ENCODE measurements at places on chromosomes 6 and 20.

DNA sequence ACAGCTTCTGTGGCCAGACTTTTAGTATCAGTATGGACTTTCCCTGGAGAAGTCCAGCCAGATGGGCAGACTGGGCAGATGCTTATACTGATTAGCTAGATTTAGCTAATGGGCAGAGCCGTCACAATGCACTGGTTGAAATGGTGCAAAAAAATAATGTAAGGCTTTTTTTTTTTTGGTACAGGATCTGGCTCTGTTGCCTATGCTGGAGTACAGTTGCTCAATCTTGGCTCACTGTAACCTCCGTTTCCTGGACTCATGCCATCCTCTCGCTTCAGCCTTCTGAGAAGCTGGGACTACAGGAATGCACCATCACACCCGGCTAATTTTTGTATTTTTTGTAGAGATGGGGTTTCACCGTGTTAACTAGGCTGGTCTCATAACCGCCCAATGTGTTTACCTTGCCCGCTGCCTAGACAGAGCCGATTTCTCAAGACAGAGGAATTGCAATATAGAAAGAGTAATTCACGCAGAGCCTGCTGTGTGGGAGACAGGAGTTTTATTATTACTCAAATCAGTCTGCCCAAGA, 16.4 kb upstream of the KIFC1 start:
- peak; percentile 83 for DNase-seq

- DNase-seq: peak; percentile 75
These were observed 97.6 kb downstream of the MRPL14 start for GRCh38 chr6:44029444-44030185.

- DNase-seq: no peak
These were observed 129.8 kb downstream of the CD164 start for GRCh38 chr6:109252261-109253041.

GRCh38 chr6:117157448-117157847, 107.9 kb upstream of the VGLL2 start:
- no peak for DNase-seq

- DNase-seq: no peak
These were observed 54.4 kb downstream of the ADNP start for GRCh38 chr20:50876816-50877215.

DNA sequence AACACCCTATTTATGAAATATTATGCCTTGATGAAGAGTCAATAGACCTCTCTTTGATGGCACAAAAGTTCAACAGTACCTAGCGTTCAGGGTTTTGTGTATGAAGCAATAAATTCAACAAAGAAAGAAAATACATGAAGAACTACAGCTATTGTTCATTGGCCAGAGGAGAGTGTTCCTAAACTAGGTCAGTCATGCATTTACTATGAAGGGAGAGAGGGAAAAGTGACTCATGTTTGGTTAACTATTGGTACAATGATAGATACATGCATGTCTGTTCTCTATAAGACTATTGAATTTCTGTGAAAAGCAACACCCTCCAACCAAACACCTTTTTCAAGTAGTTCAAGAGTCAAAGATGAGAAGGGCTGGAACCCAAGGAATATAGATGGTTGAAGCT, 50.7 kb downstream of the CLIC5 start:
- peak; percentile 29 for DNase-seq

DNA sequence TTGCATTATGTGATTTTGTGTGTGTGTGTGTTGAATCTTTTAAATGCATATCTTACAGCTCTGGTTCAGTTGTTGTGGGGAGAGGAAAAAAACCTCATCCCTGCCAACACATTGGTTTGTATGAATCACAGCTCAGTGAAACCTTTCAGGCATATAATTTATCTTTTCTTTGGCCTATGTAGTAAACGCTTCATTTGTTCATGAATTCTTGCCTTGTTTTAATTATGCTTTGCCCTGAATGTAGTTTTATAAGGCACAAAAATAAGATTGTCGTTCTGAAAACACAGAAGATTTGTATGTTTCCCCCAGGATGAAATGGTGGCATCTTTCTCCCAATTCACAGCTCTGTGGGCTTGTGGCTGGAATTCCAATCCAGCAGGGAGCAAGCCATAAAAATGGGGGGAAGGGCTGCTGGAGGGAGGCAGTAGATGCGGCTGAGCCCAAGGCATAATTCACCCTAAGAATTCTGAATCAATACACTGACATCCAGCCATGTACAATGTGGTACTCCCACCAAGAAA, 45.1 kb downstream of the BCAS1 start:
- peak; percentile 76 for DNase-seq

DNA sequence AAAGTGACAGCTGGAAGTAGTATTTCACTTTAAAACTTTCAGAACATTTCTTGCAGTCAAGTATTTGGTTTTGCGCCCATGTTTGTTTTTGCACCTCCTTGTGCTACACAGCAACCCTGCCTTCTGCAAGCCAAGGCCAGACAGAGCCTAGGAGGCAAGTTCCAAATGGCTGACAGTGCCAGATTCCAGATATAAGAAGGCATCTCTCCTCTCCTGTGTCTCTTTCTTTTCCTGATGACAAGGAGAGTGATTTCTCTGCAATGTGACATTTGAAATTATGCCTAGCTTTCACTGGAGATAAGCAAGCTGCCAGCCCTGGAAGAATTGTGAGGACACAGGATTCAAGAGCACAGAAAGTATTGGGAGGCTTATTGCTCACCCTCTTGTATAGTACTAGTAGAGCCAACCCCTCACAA, 149.1 kb upstream of the TENT5A start:
- no peak for DNase-seq

DNA sequence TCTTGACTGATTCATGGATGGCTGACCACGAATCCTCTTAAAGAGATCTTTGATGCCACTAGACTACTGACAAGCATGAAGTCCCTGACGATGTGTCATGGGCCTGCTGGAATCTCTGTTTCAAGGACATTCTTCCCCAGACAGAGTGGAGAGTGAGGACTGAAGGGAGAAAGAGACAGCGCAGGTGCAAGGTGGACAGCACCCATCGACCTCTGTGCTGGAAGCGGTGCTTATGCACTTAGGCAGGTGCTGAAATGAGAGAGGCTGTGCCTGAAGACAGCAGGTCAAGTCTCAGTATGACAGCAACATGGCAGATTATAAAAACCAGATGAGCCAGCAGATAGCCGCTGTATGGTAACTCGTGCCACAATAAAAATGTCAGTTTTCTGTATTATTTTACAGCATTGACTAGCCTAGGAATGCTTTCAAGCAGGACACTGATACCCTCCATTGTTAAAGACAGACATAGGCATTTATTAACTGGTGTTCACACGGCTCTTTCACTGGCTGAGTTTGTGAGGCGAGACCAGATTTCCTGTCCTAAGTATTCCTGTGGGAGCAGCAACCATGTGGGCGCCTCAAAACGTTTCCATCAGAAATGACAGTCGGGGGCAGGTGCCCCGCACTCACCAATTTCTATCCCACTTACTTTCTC, 47.5 kb downstream of the FOXC1 start:
- no peak for DNase-seq

GRCh38 chr6:7629321-7629720, 39.3 kb downstream of the SNRNP48 start:
- no peak for DNase-seq

- no peak for DNase-seq
These were observed 36.0 kb downstream of the KIAA1755 start for GRCh38 chr20:38224531-38224930.

DNA sequence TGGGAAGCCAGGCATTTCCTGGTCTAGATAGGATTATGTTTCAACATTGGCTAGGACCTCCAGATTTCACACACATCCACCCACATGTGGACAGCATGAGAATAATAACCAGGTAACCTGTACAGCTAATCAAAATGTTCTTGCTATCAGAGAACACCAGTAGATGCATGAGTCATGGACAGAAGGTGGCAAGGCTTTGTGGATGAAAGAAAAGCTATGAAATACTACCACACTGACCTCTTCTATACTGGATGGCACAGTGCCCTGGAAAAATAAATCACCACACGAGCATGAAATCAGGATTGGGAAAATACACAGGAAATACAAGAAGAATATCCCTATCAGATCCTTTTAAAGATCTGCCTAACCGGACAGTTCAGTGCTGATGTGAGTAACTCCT, 113.0 kb downstream of the GMDS start:
- DNase-seq: no peak

DNA sequence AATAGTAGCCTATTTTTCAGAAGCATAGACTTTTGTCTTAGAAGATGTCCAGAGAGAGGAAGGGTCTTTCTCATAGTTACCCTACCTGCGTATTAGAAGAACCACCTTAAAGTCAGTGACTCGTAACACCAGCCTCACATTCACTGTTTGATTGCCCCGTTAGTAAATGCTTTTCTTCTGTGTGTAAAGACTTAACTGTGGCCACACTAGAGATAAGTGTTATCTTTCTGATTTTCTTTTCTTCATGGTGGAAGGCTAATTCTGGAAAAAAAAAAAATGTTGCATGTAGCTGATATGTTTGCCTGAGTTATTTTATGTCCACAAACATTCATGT, 83.9 kb downstream of the SAMD3 start:
- no peak for DNase-seq

- DNase-seq: peak; percentile 23
These were observed 127.4 kb downstream of the ADGRG6 start for GRCh38 chr6:142429195-142429594.

DNA sequence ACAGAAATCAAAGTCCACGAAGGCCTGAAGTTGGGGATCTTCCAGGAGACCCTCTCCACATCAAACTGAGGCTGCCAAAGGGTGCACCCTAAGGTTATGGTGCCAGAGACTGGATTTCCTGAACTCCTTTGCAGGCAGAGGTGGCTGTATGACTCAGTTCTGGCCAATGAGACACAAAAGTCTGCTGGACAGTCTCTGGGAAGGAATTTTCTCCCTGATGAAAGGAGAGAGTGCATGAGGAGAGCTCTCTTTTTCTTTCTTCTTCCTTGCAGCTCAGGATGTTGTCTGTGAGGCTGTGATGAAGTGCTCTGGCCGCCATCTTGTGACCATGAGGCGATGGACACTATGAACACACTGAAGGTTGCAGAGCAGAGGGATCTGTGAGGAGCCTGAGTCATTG, 85.2 kb downstream of the MDGA1 start:
- DNase-seq: no peak

GRCh38 chr6:117911660-117912059, 4.6 kb downstream of the SLC35F1 start:
- no peak for DNase-seq

DNA sequence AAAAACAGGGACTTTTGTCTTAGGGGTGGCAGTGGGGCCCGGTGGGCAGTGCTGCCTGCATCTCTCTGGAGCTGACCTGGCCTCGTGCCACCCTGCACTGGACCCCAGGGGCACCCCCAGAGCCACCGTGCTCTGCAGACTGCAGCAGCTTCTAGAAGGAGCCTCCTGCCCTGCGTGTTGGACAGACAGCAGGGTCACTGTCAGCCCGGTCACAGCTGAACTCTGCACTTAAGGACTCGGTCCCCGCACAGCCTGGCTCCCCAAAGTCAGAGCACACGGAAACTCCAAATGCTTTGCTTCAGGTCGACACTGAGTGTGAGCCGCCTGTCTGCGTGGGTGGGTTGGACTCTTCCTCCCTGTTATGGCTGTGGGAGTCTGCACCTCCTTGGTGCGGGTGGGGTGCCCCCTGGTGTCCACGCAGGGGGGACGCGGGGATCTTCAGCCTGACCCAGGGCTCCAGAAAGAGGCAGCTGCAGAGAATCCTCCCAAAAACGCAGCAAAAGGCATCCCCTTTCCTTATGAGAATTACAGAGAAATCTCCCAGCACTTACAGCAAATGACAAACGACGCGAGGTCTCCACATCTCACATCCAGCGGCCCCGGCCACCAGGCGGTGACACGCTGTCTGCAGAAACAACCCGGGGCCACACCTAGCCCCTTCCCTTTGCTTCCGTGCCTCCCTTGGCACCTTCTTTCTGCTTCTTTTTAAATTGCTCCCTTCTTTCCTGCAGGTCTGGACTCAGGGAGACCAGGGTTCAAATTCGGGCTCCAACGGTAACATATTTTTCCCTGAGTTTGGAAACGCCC, 36.3 kb upstream of the DACT2 start:
- peak; percentile 29 for DNase-seq

DNA sequence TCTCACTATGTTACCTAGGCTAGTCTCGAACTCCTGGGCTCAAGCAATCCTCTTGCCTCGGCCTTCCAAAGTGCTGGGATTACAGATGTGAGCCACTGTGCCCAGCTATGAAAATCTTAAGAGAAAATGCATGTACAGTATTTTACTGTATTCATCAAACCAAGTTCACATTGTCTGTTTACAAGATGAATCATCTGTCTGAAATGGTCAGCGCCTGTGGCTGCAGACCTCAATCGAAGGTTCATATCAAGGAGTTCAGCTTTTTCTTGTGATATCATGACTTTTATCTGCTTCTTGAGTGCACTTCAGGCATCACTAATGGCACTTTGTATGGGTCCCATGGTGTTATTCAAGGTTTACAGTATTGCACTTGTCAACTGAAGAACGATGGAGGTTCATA, 155.1 kb downstream of the SLC16A10 start:
- DNase-seq: peak; percentile 34

- DNase-seq: peak; percentile 93
These were observed 45.1 kb upstream of the NEDD9 start for GRCh38 chr6:11277275-11278206.

DNA sequence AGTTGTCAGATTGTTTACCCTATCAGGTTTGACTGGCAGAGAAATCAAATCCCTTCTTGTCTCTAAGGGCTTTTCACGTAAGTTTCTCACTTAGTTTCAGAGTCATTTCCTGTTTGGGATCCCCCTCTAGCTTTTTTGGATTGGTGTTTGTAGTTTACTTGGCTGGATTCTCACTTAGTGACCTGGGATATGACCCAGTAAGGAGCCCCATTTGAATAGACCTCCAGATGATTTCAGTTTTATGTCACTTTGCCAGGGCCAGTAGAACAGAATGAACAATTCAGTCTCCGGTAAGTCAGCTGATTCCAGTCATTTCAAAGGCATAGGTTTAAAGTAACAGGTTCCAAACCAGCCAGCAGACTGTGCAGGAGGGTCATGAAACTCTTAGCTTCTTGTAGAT, 8.2 kb downstream of the FAM135A start:
- DNase-seq: no peak

GRCh38 chr6:144310765-144311164, 25.6 kb downstream of the UTRN start:
- DNase-seq: no peak

GRCh38 chr6:15439410-15440025, 193.6 kb downstream of the JARID2 start:
- DNase-seq: peak; percentile 65

- peak; percentile 79 for DNase-seq
These were observed 13.0 kb downstream of the RPP21 start for GRCh38 chr6:30357678-30358540.

- DNase-seq: no peak
These were observed 47.9 kb downstream of the BLTP3A start for GRCh38 chr6:34839666-34840352.

DNA sequence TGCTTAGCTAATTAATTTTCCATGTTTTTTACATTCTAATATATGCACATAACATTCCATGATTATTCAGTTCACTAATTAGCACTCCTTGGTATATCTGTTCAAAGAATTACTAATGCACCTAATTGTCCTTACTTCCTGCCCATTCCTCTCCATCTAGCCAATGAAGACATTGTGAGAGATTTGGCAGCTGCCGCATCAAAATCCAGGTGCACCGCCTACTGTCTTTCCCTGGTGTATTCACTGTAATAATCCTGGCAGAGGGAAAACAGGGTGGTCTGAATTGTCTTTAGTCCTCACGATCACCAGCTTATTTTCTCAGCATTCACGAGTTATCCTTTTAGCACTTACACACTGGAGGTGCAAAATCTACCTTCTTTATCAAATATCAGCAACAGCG, 61.0 kb upstream of the SCGN start:
- no peak for DNase-seq

- DNase-seq: no peak
These were observed 200.5 kb upstream of the MCHR2 start for GRCh38 chr6:100194535-100194934.
